AG08395 (cell line): ENCODE measurements at places on chromosomes 7 and 10.

- DNase-seq: no peak
Measured at GRCh38 chr7:27689591-27690164, 27.0 kb upstream of the HIBADH start.

DNA sequence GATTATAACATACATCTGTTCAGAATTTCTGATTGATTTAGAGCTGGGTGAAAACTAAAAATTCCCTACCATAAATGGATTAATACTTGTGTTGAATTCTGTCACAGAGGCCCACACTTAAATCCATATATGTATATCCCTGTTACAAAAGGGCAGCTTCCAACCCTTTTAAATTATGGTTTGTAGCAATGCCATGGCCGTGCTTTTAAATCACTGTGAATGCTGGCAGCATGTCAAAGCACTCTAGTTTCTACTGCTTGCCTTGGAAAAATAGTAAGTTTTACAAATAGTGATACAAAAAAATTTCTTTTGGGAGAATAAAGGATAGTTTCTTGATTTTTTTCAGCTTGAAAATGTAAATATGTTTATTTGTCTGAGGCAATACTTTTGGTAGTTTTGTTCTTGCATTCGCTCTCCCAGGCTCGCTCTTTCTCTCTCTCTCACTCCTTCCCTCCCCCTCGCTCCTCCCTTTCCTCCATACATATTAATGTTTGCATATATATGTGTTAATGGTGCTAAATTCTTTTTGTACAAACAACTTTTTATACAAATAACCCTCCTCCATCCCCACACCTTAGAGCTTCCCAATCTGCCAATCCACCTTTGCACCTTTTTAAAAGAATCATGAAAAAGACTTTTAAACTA lies 29.8 kb downstream of the TES start:
- DNase-seq: no peak

- peak; percentile 76 for DNase-seq
Measured at GRCh38 chr10:132942101-132943057, at the start of gene CFAP46. Gene CFAP46, minus strand, starts transcription at chr10:132942570. Its CDS starts 86 bp downstream, at chr10:132942484.

GRCh38 chr10:131948501-131948900 lies 33.2 kb downstream of the BNIP3 start:
- DNase-seq: no peak

DNA sequence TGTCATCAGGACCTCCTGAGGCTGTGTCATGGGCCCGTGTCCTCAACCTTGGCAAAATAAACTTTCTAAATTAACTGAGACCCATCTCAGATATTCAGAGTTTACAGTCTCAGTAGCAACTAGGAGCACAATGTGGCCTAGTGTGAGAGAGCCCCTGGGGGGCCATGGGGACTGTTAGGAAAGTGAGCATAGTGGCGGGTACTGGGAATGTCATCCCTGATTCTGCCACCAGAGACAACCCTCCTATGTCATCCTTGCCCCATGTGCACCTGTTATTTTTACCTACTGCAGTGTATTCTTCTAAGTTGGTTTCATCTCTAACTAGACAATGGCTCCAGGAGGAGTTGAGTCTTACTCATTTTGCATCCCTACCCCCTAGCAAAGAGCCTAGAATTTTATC lies 78.6 kb downstream of the CCDC71L start:
- DNase-seq: no peak

DNA sequence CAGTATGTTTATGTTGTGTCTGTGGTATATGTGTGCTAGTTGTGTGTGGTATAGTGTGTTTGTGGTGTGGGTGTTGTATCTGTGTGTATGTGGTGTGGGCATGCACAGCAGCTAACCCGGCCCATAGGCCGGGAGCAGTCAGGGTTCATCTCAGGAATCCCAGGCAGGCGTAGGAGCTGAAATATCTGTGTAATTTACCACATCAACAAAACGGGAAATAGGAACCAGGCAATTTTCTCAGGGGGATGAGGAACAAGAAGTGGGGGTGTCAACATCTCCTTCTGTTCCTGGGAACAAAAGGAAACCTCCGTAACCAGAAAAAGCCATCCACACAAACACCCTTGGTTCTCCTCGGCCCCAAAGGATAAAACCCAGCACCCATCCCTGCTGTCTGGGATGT lies 24.5 kb upstream of the ZNF488 start:
- no peak for DNase-seq

DNA sequence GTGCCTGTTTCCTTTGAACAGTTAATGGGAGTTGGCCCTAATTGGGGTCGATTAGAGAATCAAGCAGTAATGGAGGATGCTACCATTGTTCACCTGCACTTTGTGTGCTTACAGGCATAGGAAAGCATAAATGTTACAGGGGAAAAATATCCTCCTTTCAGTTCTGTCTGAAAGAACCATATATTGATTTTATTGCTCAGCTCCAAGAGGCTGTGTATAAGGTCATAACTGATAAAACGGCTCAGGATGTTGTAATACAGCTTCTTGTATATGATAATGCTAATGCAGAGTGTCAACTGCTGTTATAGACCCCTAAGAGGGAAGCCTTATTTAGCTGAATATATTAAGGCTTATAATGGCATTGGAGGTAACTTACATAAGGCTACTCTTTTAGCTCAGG lies 32.9 kb upstream of the AKR1C2 start:
- DNase-seq: no peak

DNA sequence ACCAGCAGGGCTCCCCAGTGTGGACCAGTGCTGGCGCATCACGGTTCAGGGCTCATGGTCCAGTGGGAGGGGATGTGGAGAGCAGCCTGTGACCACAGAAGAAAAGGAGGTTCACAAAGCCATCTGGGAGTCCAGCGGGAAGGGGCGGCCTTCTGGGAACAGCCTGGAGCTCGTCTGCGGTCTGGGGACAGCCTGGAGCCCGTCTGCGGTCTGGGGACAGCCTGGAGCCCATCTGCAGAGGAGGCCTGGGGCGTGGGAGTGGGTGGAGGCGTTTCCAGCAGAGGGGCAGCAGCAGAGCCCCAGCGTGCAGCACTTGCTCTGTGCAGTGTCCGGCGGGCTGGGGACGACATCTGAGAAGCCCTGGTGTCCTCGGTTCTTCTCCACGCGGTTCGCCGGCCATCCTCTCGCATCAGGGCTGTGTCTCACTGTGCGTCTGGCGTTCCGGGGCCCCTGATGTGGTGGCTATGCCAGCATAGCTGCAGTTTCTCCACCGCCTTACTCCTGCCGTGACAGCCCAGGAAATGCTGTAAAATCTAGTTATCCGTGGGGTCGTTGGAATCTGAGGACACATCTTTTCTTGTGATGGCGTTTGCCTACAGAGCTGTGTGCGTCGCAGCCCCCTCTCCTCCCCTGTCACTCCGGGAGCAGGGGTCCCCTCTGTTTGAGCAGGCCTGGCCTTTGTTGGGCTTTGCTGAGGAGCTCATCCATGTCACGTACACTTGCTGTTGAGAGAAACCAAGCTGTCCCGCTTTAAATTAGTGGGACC lies 104.6 kb downstream of the INPP5A start:
- no peak for DNase-seq

DNA sequence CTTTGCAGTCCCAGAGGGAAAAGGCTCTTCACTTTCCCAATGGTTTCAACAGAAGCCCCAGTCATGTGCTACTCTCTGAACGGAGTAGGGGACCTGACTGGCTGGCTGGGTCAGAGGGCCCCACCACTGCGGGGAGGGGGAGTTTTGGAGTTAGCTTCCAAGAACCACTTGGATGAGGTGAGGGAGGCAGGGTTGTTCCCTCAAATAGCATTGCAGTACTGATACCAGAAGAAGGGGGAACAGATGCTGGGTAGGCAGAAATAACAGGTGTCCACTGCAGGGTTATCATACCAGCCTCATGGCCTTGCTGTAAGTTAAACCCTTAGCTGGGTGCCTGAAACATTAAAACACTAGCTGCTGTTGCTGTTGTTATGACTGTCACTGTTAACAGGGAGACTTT lies 131.3 kb downstream of the UBE2H start:
- no peak for DNase-seq

DNA sequence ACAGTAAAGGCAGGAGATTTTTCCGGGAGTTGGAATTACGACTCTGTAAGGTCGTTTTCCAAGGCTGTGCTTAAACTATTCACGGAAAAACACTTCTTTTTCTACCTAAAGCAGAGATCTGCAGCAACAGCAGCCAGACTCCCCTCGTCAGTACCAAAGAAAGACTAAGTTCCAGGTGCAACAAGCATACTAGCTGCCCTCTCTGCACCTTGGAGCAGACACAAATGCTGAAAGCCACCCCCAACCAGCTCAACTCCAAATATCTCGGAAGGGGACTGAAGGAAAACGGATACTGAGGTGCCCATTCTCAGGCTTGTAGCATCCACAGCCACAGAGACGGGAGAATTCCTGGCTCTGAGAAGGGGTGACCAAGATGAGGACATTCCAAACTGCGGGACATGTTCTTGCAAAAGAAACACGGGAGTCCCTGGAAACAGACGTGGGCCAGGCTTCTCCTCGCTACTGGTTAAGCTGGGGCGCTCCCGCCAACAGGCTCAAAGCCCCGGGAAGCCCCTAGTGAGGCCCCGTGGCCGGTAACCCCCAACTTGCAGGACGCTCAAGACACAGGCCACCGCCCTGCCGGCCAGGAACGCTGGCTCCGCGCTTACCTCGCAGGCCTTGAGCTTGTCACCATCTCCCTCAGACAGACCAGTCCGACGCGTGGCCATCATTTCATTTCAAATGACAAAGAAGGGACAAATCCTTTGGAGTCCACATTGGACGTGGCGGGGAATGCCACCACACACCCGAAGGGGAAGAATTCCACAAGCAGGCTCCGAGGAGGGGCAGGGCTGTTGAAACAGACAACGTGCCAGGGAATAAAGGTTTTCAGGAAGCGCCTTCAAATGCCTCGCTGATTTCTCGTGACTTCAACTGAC lies 2.2 kb downstream of the ARHGAP21 start:
- DNase-seq: no peak

DNA sequence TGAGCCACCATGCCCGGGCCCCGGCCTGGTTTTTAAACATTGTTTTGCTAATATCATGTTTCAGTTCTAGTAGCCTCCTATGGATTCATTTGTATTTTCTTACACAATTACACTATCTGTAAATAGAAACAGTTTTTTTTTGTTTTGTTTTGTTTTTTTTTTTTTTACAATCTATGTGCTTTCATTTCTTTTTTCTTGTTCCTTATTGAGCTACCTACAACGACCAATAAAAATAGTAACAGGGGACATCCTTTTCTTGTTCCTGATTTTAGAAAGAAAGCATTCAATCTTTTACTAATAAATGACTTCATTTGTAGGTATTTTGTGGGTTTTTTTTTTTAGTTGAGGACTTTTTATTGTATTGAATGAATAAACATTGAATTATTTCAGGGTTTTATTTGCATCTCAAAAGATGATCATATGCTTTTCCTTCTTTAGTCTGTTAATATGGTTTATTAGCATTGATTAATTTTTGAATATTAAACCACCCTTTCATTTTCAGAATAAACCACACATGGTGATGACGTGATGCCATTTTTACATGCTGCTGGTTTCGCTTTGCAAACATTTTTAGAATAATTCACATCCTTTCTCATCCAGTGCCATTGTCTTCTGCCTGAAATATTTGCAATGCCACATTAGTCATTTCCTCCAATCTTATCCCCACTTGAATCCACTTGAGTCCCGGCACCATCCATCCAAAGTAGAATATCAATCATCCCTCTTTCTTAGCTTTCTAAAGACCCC lies 18.1 kb upstream of the AKR1E2 start:
- peak; percentile 81 for DNase-seq

GRCh38 chr10:34789966-34790506 lies 25.1 kb downstream of the PARD3 start:
- peak; percentile 14 for DNase-seq

DNA sequence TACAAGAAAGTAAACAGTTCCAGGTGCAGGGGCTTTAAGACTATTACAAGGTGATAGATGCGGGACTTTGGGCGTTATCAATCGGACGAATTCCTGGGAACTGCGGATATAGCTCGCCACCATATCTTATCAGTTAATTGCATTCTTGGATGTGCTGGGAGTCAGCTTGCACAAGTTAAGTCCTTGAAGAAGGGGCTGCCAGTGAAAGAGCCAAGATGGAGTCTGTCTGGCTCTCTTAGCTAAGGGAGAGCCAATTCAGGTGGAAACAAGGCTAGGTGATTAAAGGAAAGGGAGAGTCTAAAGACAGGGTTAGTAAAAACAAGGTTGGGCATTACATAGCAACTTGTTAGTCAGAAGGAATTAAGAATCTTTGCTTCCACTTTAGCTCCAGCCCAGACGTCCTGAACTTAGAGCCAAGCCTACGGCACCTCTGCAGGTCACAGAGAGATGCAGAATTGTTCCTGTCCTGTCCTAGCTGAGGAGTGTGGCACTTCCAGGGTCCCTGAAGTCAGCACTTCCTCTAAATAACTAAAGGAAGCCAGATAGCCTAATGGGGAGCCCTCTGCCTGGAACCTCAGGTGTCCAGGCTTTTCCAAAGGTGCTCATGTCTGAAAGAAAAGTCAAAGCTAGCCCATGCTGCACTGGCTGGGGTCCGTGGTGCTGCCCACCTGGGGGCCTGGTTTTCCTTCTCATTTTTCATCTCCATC lies 17.3 kb downstream of the ZC3HAV1 start:
- DNase-seq: no peak

DNA sequence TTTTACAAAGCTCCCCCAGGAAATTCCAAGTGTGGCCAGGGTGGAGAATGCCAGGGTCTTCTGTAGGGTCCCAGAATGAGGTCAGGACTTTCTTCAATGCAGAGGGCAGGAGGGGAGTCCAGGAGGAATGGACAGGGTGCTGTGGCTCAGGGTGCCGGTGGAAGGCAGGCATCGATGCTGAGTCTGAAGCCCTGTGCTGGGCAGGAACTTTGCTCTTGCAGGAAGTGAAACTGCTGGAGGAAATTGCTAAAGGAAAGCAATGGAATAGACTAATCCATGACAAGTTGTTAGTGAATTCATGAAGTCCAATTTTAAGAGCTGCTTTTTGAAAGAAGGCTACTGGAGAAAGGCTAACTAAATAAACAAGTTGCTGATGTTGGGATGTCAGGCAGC lies 14.8 kb downstream of the PTPRE start:
- no peak for DNase-seq
